Hematopoietic multipotent progenitor cell treated with erythropoietin and hydrocortisone succinate and interleukin-3 and kit ligand, for 4 days (in vitro differentiated cells): ENCODE measurements at places on chromosomes 13 and 19.
A peak's percentile ranks its signal among the peaks of the same experiment; 100 is the strongest.

GRCh38 chr13:67792151-67792676 lies 562.1 kb upstream of the PCDH9 start:
- peak; percentile 8 for DNase-seq

GRCh38 chr13:113754691-113755090 lies 4.3 kb upstream of the TMEM255B start:
- no peak for DNase-seq

- DNase-seq, result no peak
Measured at GRCh38 chr13:32126756-32127155, 95.2 kb downstream of the FRY start.

DNA sequence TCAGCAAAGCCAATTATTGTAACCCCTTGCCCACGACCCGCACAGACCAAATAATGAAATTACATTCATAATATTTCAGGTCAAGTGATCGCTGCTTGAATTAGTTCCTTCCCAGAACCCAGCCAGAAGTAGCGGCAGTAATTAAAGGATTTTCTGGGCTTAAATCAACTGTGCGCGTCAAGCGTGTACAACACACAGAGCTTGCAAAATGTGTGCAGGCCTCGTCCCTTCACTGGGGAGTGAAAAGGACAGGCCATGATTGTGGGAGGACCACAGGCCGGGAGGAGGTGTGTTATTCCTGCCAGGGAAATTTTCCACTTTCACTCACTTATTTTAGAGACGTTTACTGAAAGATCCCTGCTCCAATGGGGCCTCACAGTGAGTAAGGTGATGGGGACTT lies 84.9 kb downstream of the CHST8 start:
- no peak for DNase-seq

GRCh38 chr19:11261971-11262839 lies at the start of gene DOCK6:
TSS of gene DOCK6 (minus strand) at chr19:11262524. CDS start at chr19:11262440, 84 bp downstream.
- DNase-seq, result peak; percentile 27

DNA sequence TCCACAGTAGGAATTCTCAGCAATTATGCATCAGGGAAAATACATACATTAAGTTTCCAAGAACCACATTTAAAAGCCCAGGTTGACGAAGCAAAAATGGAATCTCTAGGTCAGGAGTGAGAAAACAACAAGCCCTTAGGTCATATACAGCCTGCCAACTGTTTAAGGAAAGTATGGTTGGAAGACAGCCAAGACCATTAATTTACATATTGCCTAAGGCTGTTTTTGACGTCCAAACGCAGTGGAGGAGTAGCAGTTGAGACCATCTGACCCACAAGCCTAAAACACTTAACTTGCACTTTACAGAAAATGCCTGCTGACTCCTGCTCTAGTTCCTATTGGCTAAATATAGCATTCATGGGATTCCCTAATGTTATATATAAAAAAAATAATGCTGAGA lies 299.0 kb downstream of the ITGBL1 start:
- peak; percentile 37 for DNase-seq

DNA sequence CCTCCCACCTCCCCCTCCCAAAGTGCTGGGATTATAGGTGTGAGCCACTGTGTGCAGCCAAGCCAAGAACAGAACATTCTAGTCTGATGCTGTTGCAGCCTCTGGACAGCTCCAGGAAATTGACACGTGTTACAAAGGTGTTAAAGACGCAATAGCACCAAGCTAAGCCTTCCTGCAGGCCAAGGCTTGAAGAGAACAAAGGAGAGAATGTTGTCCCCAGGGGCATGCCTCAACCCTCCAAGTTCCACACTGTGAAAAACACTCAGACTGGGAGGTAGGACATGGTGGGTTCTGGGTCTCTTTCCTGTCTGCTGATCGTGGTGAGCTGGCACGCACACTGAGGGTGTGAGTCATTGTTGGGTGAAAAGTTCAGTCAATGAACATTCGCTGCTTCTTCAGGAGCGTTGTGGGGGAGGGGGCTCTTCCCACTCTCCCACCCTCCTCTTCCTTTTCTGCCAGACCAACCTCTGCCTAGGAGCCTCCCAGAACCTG lies 5.3 kb upstream of the PTPRS start:
- DNase-seq, result no peak
